ENCODE measurements at places on chromosomes 5 and 9.

- no peak for DNase-seq
These were observed 264.6 kb upstream of the ZNF608 start for GRCh38 chr5:125011014-125011413.

- DNase-seq, result no peak
These were observed 166.8 kb downstream of the NNT start for GRCh38 chr5:43769571-43770355.

GRCh38 chr5:143316844-143317631 lies 86.4 kb downstream of the NR3C1 start:
- no peak for DNase-seq

DNA sequence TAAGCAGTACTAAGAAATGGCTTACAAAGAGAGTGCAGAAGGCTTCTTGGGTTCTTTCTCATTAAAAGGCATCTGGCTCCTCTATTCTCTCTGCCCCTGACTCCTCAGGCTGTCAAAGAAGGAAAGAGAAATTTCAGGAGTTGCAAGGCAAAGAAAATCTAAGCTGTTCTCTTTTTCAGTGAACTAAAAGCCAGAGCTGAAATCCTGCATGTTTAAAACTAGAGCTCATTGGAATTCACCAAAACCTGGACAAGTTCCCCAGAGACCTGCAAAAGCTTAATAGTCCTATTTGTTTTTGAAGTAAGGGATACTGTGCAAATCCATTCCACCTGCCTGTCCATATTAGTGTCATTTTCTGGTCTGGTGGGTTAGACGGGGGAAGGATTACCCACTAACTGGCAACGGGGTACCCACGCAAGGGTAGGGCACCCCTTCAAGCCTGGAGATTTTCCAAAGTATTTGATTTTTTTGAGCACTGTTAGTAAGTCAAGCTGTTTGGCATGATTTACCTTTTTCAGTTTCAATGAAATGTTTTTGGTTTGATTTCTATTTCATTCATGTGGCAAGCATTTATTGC lies 179.3 kb downstream of the FSTL4 start:
- DNase-seq, result no peak

- DNase-seq, result no peak
These were observed 4.1 kb downstream of the AKNA start for GRCh38 chr9:114383521-114384231.

- DNase-seq, result no peak
These were observed 36.6 kb downstream of the NNT start for GRCh38 chr5:43639566-43639965.

- DNase-seq, result no peak
These were observed 92.9 kb downstream of the ANKRD18A start for GRCh38 chr9:38527503-38527902.

DNA sequence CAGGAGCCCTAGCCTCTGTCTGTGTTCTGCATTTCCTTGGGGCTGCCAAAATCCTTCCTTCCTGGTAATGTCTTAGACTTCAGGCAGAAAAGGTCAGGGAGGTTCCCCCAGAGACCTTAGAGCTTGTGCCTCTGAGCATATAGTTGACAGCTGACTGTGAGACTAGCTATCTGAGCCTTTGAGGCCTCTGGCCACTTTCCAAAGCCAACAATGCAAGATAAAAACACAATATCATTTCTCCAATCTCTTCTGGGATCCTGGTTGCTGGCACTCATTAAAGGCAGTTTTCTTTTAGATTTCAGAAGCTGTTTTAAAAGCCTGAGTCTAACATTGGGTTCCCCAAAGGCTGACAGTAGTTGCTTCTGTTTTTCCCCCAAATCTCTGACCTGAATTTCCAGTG lies 13.2 kb upstream of the GLRA1 start:
- no peak for DNase-seq

DNA sequence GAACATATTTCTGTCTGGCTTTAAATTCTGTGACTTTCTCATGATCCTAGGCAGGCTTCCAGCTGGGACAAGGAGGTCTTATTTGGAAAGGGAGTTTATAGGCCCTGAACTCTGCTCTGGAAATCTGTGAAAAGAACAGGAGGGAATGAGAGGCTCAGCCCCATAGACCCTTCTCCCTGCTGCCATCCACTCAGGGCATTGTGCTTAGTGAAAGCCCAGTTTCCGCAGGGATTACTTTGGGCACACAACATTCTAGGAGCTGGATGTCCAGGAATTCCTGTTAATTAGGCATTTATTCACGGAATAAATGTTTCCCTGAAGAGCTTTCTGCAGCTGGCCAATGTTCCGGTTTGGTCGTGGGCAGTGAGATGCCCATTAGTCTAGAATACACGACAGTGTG lies 32.7 kb upstream of the COL15A1 start:
- DNase-seq, result no peak

DNA sequence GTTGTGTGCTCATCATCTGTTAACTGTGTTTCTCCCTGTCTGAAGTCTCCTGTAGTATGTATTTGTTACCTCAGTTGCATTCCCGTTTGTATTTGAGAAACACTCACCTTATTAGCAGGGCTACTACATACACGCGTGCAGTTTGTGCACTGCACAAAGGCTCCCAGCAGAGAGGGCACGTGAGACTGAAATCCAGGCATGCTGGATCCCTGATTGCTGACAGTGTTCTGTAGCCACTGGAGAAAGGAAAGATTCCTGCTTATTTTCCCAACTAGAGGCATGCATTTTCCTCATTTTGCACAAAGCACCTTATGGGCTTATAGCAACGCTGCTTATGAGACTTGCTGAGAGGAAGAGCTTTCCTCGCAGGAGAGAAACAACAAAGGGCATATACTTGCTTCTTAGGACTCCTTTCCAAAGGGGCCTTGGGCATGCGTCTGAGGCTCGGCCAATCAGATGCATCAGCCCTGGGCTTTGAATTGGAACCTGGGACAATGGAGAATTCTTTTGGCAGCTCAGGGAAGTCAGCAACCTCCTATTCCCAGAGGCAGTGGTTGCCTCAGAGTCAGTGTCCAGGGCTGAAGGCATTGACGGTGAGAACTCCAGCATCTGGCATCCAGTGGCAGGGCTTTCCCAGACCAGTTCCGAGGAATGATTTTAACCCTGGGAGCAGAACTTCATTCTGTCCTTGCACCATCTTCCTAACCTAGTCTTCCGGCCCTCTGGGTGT lies 9.9 kb upstream of the MEGF10 start:
- DNase-seq, result no peak

GRCh38 chr5:124662181-124662781 lies 84.2 kb downstream of the ZNF608 start:
- DNase-seq, result no peak

- no peak for DNase-seq
These were observed 8.6 kb downstream of the SUSD3 start for GRCh38 chr9:93066978-93067603.

DNA sequence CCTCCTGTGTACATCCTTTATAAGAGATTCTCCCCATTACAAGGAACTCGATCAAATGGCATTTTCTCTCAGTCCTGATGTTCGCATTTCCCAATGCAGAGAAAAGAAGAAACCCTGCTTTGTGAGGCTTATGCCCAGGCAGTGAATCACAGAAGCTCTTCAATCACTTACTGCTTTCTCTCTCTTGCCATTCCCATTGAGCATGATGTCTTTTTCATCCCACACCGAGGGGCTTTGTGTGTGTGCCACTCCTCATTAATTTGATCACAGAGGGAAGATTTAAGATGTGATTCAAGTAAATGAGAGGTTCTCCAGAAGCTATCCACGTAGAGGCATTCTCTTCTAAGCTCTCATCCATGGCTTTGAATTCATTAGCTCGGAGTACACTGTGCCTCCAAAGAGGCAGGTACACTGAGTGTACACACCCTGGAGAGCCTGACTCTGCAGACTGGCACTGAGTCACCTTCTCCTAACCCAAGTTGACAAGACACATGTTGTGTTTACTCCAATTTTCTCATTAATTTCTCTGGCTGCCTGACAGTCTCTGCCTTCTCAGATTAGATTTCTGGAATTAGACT lies 45.4 kb downstream of the MFAP3 start:
- DNase-seq, result no peak

DNA sequence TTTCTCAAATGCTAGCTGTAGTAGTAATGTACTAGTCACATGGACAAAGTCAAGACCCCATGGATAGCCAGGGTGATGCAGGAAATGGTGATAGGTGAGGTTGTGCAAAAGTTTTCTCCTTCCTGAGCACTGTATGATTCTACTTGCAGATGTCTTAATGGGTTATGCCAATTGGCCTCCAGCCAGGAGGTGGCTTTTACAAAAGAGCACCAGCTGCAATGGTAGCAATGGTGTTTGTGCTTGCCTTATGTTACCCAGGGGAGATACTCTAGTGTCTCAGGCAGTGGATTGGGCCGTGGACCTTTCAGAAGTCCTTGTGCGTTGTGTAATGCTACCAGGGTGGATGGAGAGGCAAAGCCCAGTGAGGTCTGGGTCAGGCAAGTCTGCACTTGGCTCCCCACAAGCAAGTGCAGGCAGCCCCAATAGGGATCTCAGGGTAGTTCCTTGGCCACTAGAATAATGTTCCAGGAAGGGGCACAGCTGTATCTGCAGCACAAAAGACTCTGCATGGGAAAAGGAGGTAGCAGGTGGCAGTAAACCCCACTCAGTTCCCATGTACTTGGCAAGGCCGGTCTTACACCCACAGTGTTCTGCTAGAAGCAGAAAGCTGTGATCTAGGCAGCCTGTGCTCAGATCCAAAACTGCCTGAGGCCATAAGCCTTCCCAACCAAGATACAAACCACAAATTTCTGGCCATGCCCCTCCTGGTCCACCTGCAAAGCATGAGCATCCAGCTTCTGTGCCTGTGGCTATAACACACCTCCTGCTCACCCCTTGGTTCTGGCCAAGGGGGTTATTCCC lies 46.4 kb upstream of the EDIL3 start:
- DNase-seq, result no peak
